T-helper 1 cell (primary cell): ENCODE measurements at places on chromosomes 3 and 15.
A peak's percentile ranks its signal among the peaks of the same experiment; 100 is the strongest.

DNA sequence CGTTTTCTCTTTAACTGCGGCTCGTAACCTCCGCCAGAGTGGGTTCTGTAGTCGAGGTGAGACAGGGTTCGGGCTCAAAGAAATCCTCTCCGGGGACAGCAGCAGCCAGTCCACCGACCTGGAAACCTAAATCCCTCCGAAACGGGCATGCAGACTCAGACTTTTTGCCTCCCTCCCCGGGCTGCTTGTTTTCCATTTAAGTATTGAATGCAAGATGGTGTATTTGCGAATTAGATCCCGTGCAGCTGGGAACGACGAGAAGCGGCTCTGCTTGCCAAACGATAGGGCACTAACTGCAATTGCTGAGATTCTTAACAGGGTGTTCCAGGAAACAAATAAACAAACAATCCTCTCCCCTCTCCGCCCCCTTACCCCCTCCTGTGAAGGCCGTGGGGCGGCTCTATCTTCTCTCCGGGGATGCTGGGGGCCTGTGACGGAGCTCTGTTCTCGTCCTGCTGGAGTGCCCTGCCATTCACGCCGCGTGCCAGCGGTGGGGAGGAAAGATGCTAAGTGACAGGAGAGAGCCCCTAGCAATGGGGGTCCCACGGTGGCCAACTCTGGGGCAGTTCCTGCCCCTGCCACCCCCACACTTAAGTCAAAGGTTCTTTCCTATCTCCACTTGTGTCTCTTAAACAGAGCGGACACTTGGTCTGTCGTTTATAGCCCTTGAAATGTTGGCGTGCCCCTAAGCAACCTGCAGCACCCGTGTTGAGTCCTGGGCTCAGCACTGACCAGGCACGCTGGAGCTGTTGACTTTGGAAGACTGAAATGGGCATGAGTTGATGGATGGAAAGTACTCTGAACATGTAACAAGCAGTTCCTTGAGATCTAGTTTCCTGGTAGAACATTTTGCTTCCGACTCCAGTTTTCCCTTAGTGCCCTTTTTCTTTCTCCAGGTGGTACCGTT, 1.3 kb upstream of the ETV5 start:
- no peak for DNase-seq

DNA sequence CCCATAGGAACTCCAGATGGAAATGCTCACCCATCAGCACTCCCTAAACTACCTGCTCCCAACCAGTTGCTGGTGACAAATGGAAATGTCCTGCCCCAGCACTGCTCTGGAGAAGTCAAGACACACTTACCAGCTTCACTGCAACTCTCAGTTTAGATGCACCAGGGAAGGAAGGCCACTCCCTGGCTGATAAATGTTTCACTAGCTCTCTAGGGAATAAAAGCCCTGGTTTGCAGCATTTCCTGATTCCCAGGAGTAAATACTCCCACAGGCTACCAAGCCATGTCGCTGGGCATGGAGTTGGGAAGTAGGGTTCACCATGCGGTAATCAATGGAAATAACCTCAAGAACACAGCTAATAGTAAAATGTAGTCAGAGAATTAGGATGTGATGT, 112.0 kb upstream of the NEO1 start:
- DNase-seq: no peak

DNA sequence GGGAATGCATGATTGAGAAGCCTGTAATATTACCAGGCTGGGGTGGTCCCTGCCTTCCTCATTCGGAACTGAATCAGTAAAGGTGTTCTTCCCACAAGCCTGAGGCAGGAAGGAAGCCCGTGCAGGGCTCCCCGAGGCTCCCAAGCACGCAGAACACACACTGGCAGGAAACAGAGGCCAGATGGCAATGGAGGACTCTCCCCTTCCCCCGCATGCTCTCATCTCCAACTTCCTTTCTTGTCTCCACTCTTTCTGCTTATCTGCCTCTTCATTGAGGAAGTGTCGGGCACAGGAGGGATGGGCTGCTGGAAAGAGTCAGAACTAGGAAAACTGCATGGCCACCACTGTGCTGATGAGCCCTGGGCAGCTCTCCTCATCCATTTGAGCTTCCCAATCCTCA, 123.5 kb downstream of the NUP210 start:
- DNase-seq: no peak

GRCh38 chr15:92152983-92153382, 240.7 kb upstream of the ST8SIA2 start:
- DNase-seq: no peak

DNA sequence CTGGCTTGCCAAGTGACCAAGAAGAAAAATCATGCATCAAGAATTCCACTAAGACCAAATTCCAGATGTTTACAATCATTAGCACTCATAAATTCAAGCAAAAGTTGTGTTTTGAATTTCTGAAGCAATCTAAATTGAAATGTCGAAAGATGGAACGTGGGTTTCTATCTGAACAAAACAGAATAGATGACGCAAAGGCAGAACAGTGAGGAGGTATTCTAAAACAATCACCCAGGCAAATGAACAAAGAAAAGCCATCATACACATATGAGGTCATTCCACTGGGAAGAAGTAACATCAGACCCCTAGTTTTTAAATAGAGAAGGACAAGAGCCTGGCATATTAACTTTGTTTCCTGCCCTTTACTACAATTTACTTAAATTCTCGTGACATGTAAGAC, 58.0 kb downstream of the MCF2L2 start:
- DNase-seq: no peak

GRCh38 chr15:95446854-95447253, 883.6 kb upstream of the NR2F2 start:
- peak; percentile 70 for DNase-seq

DNA sequence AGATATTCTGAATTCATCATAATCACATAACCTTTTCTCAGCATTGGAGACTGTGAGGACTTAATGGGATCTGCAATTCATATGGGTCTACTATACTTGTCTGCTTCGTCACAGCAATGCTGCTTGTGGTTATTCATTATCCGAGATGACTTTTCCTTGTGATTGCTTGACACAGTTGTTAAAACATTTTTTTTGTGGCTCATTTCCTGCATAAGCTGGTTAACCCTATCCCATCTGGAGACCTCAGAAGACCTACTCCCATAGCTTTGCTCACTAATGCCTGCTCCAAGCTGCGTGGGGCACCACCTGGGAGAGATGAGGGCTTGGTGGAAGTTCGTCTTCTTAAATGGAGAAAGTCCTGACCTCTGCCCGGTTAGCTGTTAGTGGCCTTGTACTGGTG, 360.8 kb downstream of the CHST2 start:
- DNase-seq: no peak

- DNase-seq: no peak
Observed at GRCh38 chr3:182912474-182912873, 67.9 kb downstream of the DCUN1D1 start.

- DNase-seq: no peak
Observed at GRCh38 chr3:73884361-73884760, 259.6 kb upstream of the PDZRN3 start.

DNA sequence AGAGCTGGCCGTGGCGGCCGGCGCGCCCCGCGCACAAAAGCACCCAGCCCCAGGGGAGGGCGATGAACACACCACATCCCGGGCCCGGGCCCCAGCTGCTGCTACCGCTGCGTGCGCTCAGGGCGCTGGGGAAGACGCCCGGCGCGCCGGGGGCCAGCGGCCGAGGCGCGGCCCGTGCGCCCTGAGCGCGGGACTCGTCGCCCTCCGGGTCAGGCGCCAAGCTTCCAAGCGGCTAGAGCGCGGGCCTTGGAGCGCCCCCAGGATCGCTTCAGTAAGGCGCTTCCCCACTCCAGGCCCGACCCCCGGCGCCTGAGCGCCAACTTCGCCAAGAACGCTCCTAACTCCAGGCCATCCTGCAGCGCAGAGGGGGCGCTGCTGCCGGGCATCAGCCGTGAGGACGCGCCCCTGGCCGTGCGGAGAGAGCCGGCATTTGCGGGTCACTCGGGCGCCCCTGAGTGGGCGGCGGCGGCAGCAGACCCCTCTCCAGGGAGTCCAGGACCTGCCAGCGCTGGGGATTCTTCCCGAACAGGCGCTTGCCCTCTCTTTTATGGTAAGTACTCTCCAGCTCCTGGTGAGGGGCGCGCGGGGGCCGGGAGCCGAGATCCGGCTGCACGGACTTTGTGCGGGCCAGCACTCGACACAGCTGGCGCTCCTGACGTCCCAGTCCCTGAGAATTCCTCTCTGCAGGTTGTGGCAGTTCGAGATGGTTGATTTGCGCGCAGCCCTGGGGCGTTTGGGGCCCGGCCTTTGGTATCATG, 475 bp downstream of the SPSB4 start:
- no peak for DNase-seq

- DNase-seq: no peak
Observed at GRCh38 chr15:78808550-78808949, 2.7 kb downstream of the ADAMTS7 start.

DNA sequence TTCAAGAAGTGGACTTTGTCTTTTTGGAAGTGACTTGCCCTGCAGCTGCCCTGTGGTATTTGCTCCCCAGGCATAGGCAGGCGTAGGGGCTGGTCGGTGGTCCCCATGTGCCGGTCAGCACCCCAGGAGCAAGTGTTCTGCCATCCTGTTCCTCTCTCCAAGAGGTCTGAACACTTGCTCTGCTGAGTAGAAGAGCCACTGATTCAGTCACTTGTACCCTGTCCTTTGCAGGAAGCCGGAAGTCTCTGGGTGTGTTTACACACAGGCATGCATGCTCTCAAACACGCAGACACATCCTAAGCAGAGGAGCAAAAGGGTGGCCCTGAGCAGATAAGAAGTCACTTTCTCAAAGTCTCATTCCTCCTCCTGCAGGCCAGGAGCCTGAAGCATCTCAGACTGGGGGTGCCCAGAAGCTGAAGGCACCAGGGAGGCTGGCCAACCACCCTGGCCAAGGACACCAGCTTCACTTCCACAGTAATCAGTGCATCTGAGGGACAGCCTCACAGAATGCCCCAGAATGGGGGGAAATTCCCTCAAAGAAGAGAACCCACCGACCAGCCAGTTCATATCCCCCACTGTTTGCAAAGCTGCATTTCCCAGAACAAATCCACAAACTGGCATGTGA, 88.7 kb upstream of the POMGNT2 start:
- DNase-seq: peak; percentile 81

DNA sequence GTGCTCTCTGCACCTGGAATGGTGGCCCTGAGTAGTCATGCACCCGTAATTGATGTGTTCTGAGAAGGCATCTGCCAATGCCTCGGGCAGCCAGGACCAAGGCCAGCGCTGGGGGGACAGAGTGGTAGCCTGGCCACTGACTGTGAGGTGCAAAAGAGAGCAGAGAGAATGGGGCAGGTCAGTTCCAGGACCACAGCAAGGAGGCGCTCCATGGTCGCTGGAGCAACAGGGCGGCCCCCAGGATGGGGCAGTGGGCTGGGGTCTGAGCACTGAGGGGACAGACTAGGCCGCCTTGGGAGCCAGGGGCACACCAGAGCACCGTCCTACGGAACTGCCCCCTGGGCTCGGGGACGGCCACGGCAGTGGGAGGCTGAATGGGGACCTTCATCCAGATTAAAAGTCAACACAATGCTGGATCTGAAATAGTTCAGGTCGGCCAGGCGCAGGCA, 48.3 kb upstream of the IQSEC1 start:
- DNase-seq: no peak

- DNase-seq: no peak
Observed at GRCh38 chr15:35720019-35720418, 174.1 kb upstream of the DPH6 start.

DNA sequence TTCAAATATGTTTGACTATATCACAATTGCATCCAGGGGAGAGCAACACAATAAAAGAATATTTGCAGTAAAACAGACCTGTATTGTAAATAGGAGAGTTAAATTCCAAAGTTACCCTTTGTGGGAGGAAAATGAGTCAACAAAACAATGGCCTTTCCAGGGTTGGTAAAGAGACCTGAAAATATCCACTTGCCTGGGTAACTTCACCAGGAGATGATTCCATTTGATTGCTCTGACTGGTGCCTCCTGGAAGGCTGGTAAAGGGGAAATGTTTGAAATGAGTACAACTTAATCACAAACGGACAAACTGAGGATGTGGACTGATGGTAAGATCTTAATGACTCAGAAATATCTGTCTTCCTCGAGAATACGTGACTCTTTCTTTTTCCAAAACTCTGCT, 43.6 kb upstream of the SRGAP3 start:
- DNase-seq: no peak

DNA sequence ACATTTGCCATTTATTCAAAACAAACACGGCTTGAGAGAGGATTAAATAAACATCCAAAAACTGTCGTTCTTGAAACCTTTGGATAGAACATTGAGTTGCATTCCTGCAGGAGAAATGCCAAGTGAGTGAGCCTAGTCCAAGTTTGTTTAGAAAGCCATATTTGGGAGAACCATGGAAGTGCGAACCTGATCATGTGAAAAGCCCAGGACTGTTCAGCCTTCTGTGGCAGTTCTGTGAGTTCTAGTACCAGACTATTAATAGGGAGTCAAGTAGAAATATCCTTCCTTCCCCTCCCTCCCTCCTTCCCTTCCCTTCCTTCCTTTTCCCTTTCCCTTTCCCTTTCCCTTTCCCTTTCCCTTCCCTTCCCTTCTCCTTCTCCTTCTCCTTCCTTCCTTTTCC, 470.4 kb downstream of the LPP start:
- DNase-seq: no peak

DNA sequence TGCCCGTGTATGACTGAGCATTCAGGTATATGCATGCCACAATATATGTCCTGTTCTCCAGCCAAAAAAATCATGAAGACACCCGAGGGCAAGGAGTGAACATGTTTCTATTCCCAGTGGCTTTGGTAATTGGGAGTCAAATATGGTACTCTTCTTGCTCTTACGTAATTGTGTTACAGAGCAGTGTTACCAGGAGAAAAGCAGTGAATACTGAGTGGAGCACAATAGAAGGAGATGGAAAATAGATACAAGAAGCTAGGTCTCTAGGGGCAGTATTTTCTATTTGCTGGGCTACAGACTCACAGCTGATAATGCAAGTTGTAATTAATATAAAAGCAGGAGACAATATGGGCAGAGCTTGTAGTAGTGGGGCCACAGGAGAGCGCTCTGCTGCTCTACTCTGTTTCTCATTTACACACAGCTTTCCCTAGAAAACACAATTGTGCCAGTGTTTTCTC, 13.2 kb downstream of the MEIS2 start:
- no peak for DNase-seq

- DNase-seq: no peak
Observed at GRCh38 chr15:62626903-62627302, 415.6 kb upstream of the TPM1 start.

DNA sequence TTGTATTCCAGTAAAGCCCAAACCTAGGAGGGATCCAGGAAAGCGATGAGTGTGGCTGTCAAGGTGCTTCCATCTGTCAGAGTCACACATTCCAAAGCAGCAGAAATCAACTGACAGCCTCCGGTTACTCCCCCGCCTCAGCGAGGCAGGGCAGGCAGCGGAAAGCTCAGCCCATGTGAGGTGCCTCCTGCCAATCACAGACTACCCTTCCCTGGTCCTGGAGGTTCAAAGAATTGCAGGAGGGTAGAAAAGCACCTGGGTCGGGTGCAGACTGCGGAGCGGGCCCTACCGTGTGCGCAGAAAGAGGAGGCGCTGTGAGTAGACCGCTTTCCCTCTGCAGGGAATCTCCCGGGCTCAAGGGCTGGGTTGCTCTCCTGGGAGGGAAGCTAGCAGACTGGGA, at the start of gene UPK1B:
Gene UPK1B (plus strand): TSS at position 274 of the 400 bp plus-strand sequence. CDS start 13,144 bp downstream, outside the sequence.
- DNase-seq: no peak

GRCh38 chr3:15007681-15008141, 57.4 kb downstream of the MRPS25 start:
- DNase-seq: no peak
